ENCODE measurements at places on chromosomes 16 and 17.

GRCh38 chr16:76466871-76467270 is 189.7 kb downstream of the CNTNAP4 start:
- DNase-seq: no peak

DNA sequence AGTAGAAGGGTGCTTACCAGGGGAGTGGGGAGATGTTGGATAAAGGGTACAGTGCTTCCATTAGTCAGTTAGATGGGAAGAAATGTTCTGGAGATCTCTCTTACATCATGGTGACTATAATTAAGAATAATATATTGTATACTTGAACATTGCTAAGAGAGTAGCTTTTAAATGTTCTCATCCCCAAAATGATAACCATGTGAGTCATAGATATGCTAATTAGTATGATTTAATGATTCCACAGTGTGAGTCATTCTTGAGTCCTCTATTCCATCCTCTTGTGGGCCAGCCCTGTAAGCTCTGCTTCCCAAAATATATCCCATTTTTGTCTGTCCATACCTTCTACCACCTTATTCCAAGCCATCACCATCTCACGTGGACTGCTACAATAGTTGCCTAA is 80.6 kb upstream of the CDH11 start:
- no peak for DNase-seq

- no peak for DNase-seq
Observed at GRCh38 chr17:41891135-41892020, 26.2 kb upstream of the KLHL11 start.

DNA sequence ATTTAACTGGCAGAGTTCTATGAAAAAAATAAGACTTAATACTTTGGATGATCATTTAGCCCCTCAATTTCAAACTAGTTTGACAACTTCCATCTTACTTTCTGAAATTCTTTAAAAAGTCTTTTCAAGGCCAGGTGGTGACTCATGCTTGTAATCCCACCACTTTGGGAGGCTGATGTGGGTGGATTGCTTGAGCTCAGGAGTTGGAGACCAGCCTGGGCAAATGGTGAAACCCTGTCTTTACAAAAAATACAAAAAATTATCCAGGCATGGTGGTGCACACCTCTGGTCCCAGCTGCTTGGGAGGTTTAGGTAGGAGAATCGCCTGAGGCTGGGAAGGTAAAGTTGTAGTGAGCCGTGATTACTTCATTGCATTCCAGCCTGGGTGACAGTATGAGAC is 154.4 kb downstream of the TANC2 start:
- no peak for DNase-seq

DNA sequence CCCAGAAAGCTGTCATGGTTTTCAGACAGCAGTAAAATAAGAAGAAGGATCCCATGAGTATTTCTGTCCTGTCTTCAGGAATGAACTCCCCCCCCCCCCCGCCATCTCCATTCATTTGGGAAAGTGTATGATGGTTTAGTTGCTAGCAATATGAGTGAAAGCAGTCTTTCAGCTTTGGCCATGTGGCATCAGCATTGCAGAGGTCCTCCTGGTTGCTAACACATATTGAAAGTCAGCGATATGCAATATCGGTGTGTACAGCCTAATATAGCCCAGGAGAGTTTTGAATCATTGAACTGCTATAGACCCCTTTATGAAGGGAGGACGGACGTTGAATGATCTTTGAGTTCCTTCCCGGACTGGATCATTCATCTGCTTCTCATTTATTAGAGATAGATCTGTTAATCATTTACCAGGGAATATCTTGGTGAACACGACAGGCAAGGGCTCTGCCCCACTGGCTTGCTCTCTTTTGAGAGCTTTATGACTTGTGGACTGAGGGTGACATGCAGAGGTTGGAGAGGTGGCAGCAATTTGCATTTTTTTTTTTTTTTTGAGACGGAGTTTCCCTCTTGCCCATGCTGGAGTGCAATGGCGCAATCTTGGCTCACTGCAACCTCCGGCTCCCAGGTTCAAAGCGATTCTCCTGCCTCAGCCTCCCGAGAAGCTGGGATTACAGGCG is 25.2 kb downstream of the DEF8 start:
- no peak for DNase-seq

DNA sequence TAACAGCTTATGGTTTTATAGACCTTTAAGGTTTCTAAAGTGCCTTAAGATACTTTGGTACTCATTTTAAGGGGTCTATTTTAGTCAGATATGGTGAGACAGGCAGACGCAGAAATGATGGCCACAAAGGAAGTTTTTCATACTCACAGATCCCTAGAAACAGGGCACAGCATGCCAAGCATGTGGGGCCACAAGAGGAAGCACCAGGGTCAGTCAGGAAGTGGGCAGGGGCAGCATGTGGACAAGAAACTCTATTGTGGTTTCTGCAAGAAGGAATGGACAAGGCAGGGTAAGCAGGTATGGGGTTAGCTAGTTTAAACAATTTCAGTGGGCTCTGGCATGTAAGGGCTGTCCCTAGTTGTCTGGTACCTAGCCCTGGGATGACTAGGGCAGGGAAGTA is 8.5 kb downstream of the EFCAB3 start:
- DNase-seq: no peak

GRCh38 chr16:77558786-77559185 is 124.0 kb upstream of the ADAMTS18 start:
- DNase-seq: no peak

- DNase-seq: no peak
Observed at GRCh38 chr17:68381076-68381900, 76.0 kb downstream of the WIPI1 start.

DNA sequence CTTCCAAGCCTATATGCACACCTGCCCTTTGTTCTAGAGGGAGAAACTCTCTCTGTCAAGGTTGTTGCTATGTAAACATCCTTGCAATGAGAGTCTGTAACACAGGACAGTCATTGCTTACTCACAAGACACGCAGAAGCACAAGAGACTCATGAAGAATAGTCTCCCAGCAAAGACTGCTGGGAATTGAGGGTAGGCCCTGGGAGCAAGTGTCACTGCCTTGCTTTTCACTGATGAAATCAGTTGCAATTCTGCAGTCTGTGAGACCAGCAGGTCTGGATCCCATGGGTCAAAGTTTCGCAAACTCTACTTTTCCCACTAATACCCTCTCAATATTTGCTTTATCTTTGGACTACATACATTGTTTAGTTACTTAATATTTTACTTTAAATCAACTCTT is 177.4 kb downstream of the FTO start:
- DNase-seq: no peak

GRCh38 chr17:70636517-70637133 is 467.3 kb downstream of the KCNJ2 start:
- DNase-seq: peak; percentile 65

- no peak for DNase-seq
Observed at GRCh38 chr16:57253466-57253865, 8.4 kb downstream of the ARL2BP start.

DNA sequence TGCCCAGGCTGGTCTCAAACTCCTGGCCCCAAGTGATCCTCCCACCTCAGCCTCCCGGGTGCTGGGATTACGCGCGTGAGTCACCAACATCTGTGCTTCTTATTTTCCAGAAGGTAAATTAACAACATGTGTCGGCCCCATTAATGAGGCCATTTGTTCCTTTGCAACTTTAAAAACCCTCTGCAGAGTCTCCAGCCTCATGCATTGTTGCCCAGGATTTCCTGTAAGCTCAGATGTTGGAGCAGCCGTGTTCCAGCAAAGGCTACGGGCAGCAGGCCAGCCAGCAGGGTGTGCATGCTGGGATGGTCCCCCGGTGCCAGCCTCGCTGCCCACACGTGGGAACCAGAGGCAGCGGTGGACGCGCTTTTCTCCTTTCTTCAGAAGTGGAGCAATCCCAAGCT is 19.1 kb upstream of the HEXD start:
- DNase-seq: no peak

Measured in GM23338 (cell line).